ENCODE measurements at places on chromosomes 13 and 19.

- no peak for DNase-seq
These were observed 1.3 kb upstream of the KLK8 start for GRCh38 chr19:51002542-51003311.

DNA sequence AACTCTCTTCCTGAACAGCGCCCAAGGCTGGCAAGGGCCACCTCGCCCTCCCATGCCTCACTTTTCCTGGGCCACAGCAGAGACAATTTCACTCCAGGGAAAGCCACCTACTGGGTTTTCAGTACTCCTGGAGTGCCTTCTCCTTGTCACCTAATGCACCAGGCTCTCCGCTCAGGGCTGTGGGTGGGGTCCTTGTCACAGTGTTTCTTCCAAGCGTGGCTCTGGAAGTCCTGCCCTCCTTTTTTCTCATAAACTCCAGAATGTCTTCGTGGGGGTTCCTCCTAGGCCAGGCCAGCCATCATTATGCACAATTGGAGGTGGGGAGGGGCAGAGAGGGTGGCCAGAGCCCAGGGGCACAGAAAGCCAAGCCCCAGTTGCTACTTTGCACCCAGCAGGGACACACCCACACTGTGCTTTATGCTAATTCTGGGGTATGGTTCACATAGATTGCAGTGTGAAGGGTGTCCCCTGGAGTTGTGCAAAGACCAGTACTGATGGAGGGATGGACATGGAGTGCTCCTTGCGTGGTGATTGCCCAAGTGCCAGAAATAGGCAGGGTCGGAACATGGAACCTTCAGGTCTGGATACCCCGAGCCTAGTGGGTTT, 78.8 kb downstream of the CHST8 start:
- DNase-seq = no peak

- no peak for DNase-seq
These were observed 2.3 kb downstream of the KISS1R start for GRCh38 chr19:919199-920050.

DNA sequence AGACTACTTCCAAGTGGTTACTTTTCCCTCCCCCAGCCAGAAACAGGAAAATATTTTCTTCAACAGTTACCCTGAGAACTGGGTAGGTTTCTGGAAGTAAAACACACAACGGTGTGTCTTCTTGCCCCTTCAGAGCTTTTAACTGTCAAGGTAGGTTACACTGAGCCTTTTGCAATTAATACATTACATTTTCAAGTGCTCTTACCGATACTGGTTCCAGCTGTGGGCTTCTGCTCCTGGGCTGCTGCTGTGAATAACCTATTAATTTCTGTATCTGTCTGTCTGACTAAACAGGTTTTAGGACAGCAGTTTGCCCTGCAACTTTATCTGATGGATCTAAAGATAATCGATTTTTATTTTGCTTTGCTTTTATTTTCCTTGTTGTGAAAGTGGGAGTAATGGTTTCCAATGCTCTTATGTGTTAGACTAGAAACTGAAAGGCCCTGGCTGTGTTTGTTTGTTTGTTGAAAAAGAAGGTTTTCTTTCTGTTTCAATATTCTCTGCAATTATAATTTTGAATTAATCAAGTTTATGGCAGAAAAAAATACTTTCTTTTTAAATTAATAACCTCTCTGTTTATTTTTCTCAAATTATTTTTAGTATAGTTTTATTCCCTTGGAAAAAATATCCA, 196.7 kb upstream of the SLITRK6 start:
- DNase-seq = no peak

DNA sequence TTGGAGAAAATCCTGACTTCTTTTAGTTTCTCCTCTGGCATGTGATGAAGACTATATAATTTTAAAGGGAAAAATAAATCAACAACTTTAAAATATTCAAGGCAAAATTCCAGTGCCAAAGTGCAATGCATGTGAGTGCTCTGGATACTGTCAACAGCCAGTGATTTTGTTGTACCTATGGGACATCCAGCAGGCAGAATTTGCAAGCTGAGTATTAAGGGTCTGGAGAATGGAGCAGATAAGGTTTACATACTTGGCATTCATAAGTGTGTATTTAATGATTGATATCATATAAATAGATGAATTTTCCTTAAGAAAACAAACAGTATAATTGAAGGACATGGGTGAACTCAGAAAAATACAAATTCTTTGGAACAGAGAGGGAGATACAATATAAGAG, 703.4 kb downstream of the GPC5 start:
- no peak for DNase-seq

- DNase-seq = no peak
These were observed 13.8 kb downstream of the TICAM1 start for GRCh38 chr19:4817467-4818277.

DNA sequence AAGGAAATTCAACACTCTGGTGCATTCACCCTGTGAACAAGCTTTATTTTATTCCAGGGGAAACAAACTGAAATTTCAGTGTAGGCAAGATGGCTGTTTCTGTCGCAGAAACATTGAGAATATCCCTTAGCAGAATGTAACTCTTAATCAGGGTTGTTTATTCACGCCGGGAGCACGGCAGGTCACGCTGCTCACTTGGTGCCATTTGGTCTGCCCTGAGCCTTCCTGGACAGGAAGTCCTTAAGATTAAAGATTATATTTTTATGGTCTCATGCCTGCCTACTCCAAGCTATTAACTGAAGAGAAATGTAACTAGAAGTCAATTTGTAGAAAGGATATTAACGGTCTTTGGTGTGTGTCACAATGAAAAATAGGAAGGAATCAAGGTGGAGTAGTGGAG, 185.3 kb upstream of the ARGLU1 start:
- DNase-seq = no peak

DNA sequence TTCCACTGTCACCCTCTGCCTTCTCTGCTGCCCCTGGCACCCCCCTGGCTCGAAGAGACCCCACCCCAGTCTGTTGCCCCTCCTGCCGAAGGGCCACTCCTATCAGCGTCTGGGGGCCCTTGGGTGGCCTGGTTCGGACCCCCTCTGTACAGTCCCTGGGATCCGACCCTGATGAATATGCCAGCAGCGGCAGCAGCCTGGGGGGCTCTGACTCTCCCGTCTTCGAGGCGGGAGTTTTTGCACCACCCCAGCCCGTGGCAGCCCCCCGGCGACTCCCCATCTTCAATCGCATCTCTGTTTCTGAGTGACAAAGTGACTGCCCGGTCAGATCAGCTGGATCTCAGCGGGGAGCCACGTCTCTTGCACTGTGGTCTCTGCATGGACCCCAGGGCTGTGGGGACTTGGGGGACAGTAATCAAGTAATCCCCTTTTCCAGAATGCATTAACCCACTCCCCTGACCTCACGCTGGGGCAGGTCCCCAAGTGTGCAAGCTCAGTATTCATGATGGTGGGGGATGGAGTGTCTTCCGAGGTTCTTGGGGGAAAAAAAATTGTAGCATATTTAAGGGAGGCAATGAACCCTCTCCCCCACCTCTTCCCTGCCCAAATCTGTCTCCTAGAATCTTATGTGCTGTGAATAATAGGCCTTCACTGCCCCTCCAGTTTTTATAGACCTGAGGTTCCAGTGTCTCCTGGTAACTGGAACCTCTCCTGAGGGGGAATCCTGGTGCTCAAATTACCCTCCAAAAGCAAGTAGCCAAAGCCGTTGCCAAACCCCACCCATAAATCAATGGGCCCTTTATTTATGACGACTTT, 2.0 kb downstream of the ZFP36 start:
- no peak for DNase-seq

DNA sequence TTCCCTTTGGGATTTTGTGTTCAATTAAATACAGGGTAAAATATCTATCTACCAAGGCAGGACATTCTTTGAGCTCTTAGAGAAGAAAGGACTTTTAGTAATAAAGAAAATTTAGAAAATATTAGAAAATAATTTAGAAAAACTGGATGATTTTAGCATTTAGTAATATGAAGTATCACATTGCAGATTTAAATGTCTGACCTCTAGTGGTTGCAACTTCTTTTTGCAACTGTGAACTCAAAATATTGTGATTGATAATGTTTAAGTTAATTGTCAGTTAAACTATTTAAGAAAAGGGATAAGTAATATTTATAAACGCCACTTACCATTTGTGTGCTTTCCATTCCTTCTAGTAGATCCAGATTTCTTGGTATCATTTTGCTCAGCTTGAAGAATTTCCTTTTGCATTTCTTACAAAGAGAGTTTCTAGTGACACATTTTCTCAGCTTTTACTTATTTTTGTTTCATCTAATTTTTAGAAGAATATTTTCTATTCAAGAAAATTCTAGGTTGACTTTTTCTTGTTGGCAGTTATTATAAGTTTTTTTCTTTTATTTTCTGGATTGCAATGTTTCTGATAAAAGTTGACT, 10.3 kb upstream of the POSTN start:
- DNase-seq = no peak

GRCh38 chr19:46065486-46066071, 24.8 kb upstream of the IGFL4 start:
- DNase-seq = peak; percentile 41

GRCh38 chr13:45860240-45860639, 8.7 kb upstream of the SIAH3 start:
- no peak for DNase-seq

- no peak for DNase-seq
These were observed 36.8 kb downstream of the PPP2R1A start for GRCh38 chr19:52226652-52227051.

GRCh38 chr19:2887391-2887914, 13.3 kb upstream of the ZNF57 start:
- peak; percentile 69 for DNase-seq

GRCh38 chr19:47331490-47331889, 485 bp upstream of the C5AR2 start:
- DNase-seq = no peak

- DNase-seq = no peak
These were observed 254.9 kb upstream of the PCDH20 start for GRCh38 chr13:61670384-61671161.

DNA sequence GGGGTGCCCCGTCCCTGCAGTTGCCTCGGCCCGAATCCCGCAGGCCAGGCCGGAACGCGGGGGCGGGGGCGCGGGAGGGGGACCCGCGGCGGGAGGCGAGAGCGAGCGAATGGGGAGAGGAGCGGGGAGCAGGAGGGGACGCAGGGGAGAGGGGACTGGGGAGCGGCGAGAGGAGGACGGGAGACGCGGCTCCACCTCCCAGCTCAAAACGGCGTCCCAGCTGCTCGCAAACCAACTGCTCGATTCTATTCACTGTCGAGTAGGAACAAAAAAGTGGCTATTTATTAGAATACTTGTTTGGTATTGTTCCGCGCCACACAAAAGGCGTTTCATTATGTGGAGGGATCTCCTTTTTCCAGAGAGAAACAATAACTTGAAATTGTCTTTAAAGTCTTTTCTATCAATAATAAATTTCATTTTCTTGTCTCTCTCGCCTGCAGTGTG, 10.6 kb upstream of the SOX1 start:
- DNase-seq = no peak

- DNase-seq = no peak
These were observed 517.8 kb downstream of the SLITRK5 start for GRCh38 chr13:88188986-88189385.

DNA sequence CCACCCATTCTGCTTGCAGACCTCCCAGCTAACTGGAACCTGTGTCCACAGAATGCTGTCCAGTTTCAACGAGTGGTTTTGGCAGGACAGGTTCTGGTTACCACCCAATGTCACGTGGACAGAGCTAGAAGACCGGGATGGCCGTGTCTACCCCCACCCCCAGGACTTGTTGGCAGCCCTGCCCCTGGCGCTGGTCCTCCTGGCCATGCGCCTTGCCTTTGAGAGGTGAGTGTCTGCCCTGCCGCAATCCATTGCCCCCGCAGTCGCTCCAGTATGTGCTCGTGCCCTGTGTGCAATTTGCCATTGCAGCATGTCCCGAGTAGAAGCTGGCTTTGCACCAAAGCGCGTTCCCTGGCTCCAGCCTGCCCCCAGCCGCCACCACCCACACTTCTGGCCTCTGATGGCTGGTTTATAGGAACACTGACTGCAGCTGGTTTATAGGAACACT, 41.9 kb downstream of the CERS4 start:
- DNase-seq = no peak

- no peak for DNase-seq
These were observed 1.7 kb downstream of the PTOV1 start for GRCh38 chr19:49852631-49853126.

GRCh38 chr19:29489172-29489951, 36.4 kb upstream of the VSTM2B start:
- DNase-seq = peak; percentile 7

DNA sequence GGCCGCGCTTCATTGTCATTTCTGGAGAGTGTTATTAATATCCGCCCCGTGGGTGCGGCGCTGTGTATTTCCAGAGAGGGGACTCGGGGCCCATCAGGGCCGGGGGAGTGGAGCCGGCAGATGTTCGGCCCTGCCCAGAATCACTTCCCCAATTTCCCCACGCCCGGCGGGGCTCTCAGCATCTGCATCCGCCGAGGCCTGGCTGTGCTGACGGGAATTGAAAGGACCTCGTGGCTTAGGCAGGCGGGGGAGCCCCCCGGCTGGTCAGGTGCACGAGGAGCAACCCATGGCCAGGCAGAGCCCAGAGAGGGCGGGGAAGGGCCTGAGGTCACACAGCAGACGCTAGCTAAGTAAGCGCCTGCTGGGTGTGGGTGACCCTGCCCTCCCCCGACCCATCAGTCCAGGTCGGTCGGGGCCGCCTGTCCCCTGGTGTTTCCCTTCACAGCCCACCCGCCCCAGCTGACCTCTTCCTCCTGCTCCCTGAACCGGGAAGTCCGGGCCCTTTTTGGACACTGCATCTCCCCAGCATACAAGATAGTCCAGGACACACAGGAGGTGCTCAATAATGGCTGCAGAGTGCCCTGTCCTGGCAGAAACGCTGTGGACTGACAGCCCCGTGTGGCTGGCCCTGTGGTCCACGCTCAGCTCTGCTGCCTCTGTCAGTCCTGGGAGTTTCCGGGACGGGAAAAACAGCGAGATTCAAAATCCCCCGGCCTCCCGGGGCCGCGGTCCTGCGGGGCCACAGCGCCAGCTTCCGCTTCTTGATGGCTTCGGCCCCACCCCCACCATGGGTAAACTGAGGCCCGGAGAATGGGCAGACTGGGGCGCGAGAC, 22.1 kb downstream of the ARID3A start:
- no peak for DNase-seq

DNA sequence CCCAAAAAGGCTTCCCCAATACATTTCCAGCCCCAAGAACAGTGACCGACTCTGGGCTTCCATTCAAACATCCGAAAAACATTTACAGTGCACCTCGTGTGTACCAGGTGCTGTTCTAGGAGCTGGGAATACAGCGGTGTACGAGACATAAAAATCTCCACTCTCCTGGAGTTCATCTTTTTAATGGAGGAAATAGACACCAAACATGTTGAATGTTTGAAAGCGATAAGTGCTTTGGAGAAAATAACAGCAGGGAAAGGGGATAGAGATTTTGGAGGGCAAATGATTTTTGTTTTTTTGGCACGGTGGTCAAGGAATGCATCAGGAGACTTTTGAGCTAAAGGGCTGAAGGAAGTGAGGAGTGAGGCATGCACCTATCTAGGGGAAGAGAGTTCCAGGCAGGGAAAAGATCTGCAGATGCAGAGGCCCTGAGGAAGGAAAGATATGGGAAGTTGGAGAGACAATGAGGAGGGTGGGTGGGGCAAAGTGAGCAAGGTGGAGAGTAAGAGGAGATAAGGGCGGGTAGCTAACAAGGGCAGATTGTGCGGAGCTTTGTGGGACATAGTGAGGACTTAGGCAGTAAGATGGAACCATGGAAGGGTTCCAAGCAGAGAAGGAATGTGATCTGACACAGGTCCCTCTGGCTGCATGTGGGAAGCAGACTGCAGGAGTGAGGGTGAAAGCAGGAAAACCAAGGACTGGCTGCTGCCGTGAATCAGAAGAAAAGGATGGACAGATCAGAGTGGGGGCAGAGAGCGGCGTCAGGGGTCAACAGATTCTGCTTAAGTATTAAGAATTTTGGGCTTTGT, 703 bp upstream of the FBL start:
- no peak for DNase-seq

Data from AG20443 (cell line).